ENCODE measurements at places on chromosomes 13 and 19.
A peak's percentile ranks its signal among the peaks of the same experiment; 100 is the strongest.

DNA sequence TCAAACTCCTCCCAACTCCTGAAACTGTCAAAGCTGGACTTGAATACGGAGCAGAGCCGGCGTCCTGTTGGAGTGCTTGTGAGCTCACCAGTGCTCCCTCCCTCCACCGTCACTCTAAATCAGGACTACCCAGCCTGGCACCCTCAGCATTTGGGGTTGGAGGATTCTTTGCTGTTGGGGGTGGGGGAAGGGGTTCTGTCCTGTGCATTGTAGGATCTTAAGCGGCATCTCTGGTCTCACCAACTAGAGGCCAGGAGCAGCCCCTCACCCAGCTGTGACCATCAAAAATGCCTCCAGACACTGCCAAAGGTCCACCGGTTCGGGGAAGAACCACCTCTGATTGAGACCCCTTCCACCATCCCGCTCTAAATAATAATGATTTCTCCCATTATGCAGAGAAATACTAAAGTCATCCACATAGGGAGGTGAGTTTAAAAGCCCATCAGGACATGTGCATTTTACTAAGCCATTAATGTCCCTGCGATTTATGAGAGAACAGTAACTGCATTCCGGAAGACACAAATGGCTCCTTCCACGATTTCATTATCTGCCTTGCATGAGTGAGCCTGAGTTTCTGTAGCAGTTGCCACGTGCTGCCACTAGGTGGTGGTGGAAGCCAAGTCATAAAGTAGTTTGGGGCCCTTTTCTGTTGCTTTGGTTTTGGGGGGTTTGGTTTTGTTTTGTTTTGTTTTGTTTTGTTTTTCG is 16.1 kb upstream of the USP29 start:
- peak; percentile 21 for DNase-seq

- no peak for DNase-seq
These were observed 12.8 kb downstream of the ELF1 start for GRCh38 chr13:41006306-41006705.

DNA sequence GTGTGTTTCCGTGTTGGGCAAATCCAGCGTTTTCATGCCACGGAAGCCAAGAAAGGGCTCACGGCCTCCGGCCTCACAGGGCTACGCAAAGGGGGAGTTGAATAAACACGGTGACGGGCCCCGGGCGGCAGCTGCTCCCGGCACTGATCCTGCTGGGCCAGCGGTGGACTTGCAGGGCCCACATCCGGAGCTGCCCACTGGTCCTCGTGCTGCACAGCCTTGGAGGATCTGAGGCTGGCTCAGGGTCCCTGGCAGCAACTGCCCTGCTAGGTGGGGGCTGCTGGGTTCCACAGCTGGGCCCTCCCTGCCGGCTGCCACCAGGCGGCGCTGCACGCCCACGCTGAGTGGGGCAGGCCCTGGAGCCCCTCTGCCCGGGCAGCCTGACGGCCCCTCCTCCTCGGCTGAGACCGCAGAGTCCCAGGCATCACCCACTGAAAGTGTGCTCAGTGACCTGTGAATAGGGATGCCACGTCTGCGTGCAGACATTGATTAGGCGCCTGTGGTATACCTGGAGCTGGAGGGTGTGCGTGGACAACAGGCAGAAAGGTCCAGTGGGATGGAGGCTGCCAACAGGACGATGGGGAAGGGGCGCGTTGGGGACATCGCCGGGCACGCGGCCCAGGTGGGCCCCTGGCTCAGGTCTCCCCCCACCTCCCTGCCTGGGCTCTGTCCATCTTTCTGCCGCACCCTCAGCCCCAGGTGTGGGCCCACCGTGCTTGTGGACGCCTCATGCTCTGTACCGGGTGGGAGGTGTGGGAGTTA is 5.3 kb upstream of the HCN2 start:
- peak; percentile 86 for DNase-seq

DNA sequence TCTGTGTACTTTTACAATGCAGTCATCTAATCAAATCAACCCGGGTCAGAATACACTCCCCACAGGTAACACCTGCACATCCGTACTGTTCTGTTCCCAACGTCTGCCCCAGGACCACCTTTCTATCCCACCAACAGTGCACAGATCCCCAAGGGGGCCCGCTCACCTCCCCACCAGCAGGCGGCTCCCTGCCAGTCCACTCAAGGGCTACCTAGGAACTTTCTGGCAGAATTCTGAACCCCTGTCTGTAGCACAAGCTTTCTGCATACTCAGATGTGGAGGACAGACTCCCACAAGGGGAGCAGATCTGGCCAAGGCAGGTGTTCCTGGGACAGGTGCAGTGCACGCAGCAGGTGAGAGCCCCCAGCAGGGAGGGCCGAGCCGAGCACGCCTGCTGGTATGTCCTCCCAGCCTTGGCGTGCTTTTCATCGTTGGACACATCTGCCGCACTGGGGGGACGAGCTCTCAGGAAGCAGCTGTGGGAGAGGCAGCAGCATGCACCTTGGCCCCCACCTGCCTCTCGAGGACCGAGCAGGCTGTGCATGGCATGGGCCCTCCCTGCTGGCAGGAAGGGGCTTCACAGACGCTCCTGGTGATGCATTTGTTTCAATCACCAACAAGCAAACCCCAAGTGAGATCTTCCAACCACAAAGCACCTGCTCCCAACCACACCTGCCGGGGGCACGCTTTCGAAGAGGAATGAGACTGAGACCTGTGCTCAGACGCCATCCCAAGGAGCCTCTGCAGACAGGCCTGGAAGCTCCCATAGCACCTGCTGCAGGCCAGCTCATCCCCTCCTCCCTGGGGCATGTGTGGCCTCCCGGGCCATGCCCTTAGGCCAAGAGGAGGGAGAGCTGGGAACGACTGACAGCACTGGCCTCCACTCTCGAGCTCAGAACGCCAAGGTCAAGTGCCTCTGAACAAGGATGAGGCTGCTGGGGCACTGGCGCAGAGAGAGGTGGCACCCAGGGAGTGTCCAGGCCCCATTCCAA is 35.9 kb downstream of the RAB20 start:
- no peak for DNase-seq

- no peak for DNase-seq
These were observed 6.1 kb downstream of the KDM4B start for GRCh38 chr19:4974880-4975469.

GRCh38 chr19:17243211-17243829 is 2.4 kb downstream of the NR2F6 start:
- DNase-seq: no peak

DNA sequence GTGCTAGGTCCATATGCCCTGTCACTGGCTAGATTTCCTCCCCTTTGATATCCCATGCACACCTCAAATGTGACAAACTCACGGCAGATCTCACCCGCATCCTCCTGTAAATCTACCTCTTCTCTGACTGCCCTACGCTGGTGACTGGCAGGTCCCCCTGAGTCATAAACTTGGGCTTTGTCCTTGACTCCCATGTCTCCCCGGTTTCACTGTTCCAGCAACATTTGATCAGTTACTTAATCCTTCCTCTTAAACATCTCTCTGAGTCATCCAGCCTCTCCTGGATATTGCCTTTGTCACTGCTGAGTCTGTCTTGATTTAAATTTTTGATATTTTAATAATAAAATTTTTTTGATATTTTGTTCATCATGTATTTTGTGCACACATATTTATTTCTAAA is 26.5 kb downstream of the FAM216B start:
- no peak for DNase-seq

GRCh38 chr19:10143681-10144080 is 24.0 kb upstream of the EIF3G start:
- no peak for DNase-seq

DNA sequence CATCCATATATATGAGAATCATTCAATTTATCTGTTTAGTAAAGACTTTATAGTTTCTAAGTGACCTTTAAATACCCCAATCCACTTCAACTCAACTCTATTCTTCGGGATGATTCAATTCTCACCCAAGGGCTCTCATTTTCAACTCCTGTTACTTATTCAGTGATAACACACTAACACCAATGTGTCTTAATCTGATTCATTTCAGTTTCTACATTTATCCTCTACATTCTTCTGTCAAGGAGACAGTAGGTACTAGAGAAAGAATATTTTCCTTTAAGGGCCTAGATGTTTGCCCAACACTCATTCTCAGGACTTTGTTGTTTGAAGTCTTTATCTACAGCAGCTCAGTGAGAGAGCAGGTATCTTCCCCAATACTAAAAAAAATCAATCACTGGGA is 7.1 kb downstream of the ARGLU1 start:
- no peak for DNase-seq

GRCh38 chr19:50753879-50754278 is 16.4 kb upstream of the GPR32 start:
- no peak for DNase-seq

DNA sequence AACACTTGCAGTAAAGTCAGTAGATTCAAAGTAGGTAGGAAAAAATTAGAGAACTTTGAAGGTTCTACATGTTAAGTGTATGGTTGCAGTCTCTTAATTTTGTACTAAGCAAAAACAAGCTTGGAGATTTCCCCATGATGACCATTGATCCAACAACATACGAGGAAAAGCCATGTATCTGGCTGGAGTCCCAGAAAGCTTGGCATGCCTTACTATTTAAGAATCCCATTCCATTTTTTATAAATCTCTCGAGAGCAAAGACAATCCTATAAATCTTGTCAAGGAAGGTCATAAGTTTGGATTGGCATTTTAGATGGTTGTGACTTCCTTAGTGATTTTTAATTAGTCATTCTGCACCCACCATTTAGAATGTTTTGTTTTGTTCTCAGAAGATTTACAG is 495.9 kb downstream of the GPC5 start:
- DNase-seq: no peak

GRCh38 chr19:30679789-30680188 is 307.6 kb downstream of the ZNF536 start:
- no peak for DNase-seq

DNA sequence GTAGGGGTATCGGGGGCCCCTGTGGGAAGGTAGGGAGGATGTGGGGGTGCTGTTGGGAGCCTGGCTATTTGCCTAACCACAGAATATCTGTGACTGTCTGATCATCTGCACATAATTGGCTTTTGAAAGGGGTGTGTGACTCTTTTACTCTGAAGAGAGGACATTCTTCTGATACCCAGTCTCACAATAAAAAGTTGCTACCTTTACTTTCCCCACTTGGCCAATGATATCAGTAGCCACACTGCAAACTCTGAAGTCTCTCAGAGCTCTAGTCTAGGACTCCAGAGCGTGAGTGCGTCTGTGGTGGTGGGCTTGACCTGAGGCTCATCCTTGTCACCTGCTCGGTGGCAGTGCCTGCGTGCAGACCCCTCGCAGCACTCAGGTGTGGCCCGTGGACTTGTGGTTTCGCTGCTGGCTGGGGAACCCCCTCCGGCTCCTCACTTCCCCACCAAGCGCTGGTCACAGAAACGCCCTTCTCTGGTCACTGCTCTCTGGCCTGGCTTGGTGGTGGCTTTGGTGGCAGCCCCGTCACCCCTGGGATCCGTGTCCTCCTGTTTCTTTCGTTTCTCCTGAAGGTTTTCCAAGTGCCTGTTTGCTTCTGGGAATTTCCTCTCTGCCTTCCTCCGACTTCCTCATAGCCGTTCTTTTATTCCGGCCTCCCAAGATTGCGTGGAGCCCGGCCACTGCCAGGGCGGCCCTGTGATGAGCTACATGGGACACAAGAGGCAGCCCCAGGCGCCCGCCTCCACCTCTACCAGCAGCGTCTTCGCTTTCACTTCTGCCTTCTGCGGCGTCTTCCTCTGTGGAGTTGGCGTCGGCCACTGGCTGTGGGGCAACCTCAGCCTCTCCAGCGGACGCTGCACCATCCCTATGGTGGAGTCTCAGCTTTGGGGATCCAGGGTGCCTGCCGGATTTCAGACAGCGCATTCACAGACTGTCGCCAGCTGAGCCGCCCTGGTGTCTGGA is 78.0 kb downstream of the ATP11A start:
- DNase-seq: no peak

DNA sequence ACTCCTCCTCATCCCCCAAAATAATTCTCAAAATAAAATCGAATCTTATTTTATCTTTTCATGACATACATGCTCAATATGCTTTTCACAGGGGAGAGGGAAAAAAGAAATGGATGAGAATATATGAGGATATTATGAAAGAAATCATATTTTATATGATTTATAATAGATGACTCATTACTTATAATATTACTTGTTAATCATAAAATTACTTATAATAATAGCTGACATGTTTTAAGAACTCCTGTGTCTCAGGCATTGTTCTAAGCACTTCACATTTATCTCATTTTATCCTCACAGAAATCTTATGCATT is 3.0 kb upstream of the CEACAM3 start:
- DNase-seq: no peak

GRCh38 chr13:20197361-20197834 is 4.7 kb upstream of the GJB2 start:
- DNase-seq: no peak

DNA sequence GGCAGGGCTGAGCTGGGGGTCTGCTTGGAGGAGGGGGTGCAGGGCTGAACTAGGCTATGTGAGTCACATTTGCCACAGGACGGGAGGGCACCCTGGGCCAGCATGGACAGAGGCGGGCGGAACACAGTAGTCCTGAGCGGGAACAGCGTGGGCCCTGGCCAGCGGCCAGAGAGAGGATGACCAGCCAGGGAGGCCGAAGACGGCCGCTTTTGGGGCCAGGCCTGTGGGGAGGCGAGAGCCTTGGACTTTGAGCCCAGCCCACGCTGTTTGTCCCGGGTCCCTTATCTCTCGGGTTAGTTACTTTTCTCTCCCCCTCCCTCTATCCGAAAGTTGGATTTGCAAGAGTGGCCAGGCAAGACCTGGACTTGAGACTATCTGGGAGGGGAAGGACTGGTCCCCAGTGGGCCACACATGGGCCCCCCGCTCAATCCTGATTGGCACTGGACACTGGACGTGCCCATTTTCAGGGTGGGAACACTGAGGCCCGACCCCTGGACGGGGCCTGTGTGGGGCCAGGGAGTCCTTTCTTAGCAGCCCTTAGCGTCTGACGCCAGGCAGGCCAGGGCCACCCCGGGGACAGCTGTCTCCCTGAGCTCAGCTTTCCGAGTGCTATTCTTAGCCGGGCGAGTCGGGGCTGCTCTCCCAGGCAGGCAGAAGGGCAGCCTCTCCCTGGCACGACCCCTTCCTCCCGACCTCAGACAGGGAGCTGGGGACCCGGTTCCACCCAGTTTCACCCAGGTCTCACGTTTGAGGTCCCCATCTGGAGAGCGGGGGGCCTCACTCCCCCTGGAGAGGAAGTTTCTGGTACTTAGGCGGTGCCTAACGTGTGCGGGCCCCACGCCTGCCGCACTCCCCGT is 833 bp downstream of the GAMT start:
- no peak for DNase-seq

DNA sequence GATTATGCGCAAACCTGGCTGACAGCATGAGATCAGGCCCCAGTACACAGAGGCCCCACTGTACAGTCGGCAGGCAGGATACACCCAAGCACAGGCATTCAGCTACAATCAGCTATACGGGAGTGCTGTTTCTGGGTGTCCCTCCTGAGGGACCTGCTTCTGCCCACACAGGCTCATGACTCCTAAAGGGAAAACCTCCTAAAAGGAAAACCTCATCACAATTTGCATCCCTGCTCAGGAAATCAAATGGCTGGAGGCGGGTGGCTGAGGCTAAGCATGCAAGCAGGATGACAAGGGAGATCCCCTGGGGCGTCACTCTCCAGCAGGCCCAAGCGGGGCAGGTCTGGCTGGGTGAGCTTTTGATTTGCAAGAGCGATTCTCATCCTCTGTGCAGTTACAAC is 99.8 kb downstream of the CRYL1 start:
- DNase-seq: no peak
